H9 (cell line): ENCODE measurements at places on chromosomes 3 and 15.

DNA sequence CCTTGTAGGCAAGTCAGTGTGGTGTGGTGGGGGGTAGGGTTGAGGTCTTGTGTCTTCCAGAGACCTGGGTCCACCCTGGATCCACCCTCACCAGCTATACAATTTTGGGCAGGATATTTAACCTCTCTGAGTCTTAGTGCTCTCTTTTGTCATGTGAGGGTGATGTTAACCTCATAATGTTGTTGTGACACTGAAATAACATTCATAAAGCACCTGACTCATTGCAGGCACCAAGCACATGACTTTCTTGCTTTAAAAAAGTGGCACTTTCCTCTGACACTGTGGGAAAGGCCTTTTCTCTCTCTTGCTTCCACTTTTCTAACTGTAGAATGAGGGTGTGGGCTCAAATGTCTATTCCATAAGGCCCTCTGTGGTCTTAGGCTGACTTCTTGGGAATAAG is 75.5 kb downstream of the SCN10A start:
- H3K4me1 ChIP-seq = no peaks in the 10 kb centered on the region
- no peak overlapping the region for H3K4me3 ChIP-seq
- no peaks in the 10 kb centered on the region for H3K27me3 ChIP-seq
- no peaks in the 10 kb centered on the region for H3K36me3 ChIP-seq
- H3K27ac ChIP-seq = no peak overlapping the region
- no peak for DNase-seq

- H3K27ac ChIP-seq = no peak overlapping the region
- H3K4me3 ChIP-seq = no peak overlapping the region
- peaks cover 2% of the 10 kb centered on the region; the same call in 1 of the 2 replicates for H3K4me1 ChIP-seq
- no peak for DNase-seq
Measured at GRCh38 chr15:67632261-67632660, 89.8 kb downstream of the MAP2K5 start.

DNA sequence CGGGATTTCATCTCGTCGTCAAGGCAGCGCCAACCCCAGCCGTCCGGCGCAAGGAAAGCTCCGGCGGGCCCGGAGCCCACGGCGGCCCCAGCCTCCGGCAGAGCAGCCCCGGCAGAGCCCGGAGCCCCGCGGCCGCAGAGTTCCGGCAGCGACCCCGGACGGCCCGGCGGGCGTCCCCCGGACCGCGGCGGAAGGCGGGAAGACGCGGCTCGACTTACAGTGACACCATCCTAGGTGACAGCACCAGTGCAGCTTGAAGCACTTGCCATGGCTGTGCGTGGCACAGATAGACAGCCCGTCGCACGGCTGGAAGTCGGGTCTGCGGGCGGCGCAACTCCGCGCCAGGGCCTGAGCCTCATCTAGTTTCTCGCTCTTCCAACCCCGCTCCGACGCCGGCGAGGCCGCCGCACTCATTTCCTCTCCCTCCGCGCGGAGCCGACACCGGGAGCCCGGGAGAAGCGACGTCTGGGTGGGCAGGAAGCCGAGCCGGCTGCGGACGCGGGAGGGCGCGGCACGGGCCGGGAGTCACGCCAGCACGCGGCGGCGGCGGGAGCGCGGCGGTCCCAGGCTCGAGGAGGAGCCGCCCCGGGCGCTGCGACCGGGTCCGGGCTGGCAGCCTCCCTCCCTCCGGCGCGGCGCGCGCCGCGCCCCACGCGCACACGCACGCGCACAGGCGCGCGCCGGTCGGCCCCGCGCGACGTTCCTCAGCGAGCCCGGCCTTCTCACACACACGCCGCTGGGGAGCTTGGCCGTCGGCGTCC is at the start of gene C3orf70:
C3orf70 (minus strand) TSS at position 651 of the 761 bp plus-strand sequence; CDS start at position 414, 237 bp downstream.
- H3K4me1 ChIP-seq = peaks cover 4% of the 10 kb centered on the region; the same call in 1 of the 2 replicates
- H3K36me3 ChIP-seq = no peaks in the 10 kb centered on the region
- peaks cover 7% of the 10 kb centered on the region; the same call in 1 of the 2 replicates for H3K27me3 ChIP-seq
- no peak within 1 kb of the TSS for H3K27ac ChIP-seq
- peak within 1 kb of the TSS; percentile 71 for H3K4me3 ChIP-seq

DNA sequence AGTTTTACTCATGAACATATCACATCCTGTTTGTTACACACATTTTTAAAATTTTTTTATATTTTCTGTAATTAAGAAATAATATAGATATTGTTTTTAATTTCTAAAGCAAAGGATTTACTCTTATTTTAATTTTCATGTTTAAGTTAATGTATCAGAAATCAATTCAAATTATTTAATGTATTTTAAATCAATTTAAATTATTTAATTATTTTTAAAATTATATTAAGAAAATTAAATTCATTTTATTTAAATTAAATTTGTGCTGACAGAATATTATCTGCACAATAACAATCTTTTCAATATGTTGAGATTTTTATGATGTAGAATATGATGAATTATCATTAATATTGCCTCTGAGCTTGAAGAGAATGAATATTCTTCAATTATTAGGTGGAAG is 681.2 kb upstream of the ALCAM start:
- H3K36me3 ChIP-seq = peaks cover 3% of the 10 kb centered on the region; the same call in 1 of the 2 replicates
- H3K4me3 ChIP-seq = no peak overlapping the region
- DNase-seq = no peak
- H3K4me1 ChIP-seq = no peaks in the 10 kb centered on the region

- H3K27ac ChIP-seq = no peak overlapping the region
- no peaks in the 10 kb centered on the region for H3K27me3 ChIP-seq
- no peaks in the 10 kb centered on the region for H3K36me3 ChIP-seq
- no peak for DNase-seq
- no peak overlapping the region for H3K4me3 ChIP-seq
Measured at GRCh38 chr3:136672457-136672856, 79.7 kb downstream of the STAG1 start.

- H3K4me3 ChIP-seq = no peak overlapping the region
- no peaks in the 10 kb centered on the region for H3K27me3 ChIP-seq
- H3K4me1 ChIP-seq = no peaks in the 10 kb centered on the region
Measured at GRCh38 chr15:50365971-50366370, 11.0 kb upstream of the GABPB1 start.

DNA sequence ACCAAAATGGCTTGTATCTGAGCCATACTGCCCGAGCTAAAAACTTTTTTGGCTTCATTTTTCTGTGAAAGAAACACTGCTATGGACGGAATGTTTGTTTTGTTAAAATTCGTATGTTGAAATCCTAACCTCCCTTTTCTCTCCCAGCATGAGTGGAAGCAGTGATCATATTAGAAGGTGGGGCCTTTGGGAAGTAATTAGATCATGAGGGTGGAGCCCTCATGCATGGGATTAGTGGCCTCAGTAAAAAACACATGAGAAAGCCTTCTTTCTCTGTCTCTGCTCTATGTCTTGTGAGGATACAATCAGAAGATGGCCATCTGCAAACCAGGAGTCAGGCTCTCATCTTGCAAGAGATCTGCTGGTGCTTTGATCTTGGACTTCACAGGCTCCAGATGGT is 7.4 kb upstream of the FNDC3B start:
- no peak overlapping the region for H3K27ac ChIP-seq
- H3K36me3 ChIP-seq = peaks cover 6% of the 10 kb centered on the region; the same call in 1 of the 2 replicates
- DNase-seq = no peak

DNA sequence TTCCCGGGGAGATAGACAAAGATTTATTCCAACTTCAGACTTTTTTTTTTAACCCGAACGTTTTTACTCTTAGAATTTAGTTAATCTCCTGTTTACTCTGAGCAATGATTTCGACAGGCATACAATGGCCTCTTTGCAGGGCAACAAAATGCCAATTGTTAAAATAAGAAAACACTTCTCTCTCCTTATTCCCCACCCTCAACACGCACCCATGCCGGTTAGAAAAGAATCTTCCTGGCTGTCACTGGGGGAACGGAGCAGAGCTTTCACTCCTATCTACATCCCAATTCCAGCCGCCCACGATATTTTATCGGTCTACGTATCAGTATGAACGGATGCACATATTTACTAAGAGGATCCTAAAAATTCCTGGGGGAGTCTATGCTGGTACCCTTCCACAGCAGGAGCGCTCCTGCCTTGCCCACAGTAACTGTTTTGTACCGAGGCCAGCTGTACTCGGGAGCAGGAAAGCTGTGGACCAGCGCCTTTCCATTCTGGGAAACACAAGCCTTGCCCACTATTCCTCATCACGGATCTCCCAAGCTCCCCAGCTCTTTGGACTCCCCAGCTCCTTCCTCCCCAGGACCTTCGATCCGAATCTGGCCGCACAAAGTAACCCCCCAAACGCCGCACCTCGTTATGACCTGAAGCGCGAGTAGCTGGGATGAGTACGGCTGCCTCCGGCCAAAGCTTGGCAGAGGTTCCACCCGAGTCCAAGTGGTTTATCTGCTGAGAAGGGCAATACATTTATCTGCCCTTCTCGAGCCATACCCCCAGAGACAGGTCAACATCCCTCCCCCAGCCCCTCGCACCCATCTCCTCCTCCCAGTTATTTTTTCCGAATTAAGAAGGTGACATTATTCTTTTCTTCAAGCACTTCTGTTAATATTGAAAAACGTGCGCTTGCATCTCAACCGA is 2.2 kb upstream of the FOXB1 start:
- peaks cover 43% of the 10 kb centered on the region for H3K27me3 ChIP-seq
- no peaks in the 10 kb centered on the region for H3K36me3 ChIP-seq
- DNase-seq = no peak

DNA sequence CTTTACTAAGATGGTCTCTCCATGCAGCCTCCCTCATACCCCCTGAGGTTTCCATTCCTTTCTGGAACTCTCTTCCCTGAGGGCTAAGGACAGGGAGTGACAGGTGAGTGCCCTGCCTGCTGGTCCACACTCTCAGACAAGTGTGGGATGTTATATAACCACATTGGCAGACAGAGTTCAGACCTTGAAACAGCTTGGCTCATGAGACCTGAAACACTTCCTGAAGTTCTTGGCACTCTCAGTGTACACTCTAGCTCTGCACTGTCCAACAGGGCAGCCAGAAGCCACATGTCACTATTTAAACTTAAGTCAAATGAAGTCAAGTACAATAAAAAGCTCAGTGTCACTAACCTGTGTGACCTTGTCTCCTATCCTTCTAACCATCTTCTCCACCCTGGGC is 188.5 kb downstream of the ZNF621 start:
- no peak overlapping the region for H3K27ac ChIP-seq
- no peak for DNase-seq
- no peak overlapping the region for H3K4me3 ChIP-seq
- H3K27me3 ChIP-seq = no peaks in the 10 kb centered on the region

- DNase-seq = peak; percentile 61
- H3K4me1 ChIP-seq = 0 out of 2 replicates have a peak, but pooled peaks cover 2% of the 10 kb centered on the region
- H3K27me3 ChIP-seq = no peaks in the 10 kb centered on the region
- H3K27ac ChIP-seq = no peak within 1 kb of the TSS
- peak within 1 kb of the TSS; percentile 75 for H3K4me3 ChIP-seq
- peaks cover 5% of the 10 kb centered on the region; the same call in 1 of the 2 replicates for H3K36me3 ChIP-seq
Measured at GRCh38 chr3:51670823-51671733, at the start of gene TEX264. TEX264 (plus strand) TSS chr3:51671252; CDS start chr3:51674305, 3,053 bp downstream.

GRCh38 chr15:68421798-68422402 is 10.1 kb downstream of the ITGA11 start:
- H3K27me3 ChIP-seq = no peaks in the 10 kb centered on the region
- H3K4me1 ChIP-seq = peaks cover 5% of the 10 kb centered on the region; the same call in 1 of the 2 replicates
- H3K4me3 ChIP-seq = no peak overlapping the region
- no peaks in the 10 kb centered on the region for H3K36me3 ChIP-seq
- no peak overlapping the region for H3K27ac ChIP-seq
- peak; percentile 26 for DNase-seq

DNA sequence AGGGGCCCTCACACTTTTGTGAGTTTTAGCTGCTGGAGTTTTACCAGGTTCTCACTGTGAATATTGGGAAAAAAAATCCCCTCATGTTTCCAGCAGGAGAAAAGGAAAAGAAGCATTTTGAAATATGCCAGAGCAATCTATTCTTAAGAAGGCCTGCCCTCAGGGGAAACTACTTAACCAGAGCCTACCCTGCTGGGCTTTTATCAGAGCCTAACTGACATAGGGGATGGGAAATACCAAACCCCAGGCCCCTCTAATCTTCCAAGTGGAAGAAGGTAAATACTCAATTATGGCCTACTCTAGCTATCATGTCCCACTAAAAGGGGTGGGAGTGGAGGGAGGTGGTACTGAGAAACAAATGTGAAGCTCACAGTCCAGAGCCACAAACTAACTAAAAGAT is 68.7 kb upstream of the NMNAT3 start:
- no peak for DNase-seq
- H3K27me3 ChIP-seq = 0 out of 2 replicates have a peak, but pooled peaks cover 3% of the 10 kb centered on the region
- H3K36me3 ChIP-seq = no peaks in the 10 kb centered on the region
- no peaks in the 10 kb centered on the region for H3K4me1 ChIP-seq

- DNase-seq = no peak
- no peaks in the 10 kb centered on the region for H3K27me3 ChIP-seq
- H3K4me1 ChIP-seq = no peaks in the 10 kb centered on the region
- H3K4me3 ChIP-seq = no peak overlapping the region
Measured at GRCh38 chr3:14796403-14797077, 22.2 kb upstream of the FGD5 start.

DNA sequence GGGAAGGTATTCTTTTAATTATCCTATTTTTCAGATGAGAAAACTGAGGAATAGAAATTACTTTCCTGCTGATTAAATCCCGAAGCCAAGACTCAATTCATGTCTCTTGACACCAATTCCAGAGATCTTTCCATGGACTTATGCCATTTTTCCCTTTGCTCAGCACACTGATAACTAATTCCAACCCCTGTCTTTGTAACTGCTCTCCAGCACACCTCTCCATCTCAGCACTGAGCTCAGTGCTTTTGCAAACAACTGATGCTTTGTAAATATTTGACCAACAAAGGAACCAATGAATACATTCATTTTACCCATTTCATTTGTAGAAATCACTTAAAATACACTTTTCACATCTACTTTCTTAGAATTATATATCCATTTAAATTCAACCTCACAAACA is 249.1 kb downstream of the IL5RA start:
- no peak overlapping the region for H3K4me3 ChIP-seq
- no peaks in the 10 kb centered on the region for H3K4me1 ChIP-seq
- H3K27ac ChIP-seq = no peak overlapping the region
- DNase-seq = no peak

DNA sequence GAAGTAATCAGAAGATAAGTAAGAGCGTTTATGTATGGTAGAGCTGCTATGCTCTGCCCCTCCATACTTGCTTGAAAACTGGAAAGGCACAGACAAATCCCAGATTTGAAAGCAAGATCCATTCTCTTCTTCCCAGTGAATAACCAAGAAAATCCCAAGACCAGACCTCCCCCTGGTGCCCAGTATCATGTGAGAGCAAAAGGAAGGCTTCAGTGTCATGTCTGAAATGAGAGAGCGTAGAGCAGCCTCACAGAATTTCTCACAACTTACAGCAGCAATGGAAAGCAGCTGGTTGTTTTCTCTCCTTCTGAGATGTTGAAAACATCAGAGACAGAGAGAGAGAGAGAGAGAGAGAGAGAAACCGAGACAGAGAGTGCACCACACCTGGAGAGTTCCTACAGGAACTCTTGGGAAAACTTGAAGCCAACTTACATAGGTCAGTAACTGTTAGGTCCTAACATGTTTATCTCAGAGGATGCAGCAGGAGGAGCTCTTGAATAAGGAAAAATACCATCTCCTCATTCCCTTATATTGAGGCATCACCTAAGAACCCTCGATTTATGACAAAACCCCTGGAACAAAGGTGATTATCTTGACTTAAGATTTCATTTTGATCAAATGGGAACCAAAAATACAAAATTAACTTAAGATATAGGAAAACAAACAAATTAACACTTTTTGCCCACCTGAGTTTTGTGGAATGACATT is 273.3 kb downstream of the NSUN3 start:
- no peak overlapping the region for H3K27ac ChIP-seq
- H3K4me3 ChIP-seq = no peak overlapping the region
- DNase-seq = peak; percentile 31

GRCh38 chr3:154690413-154690812 is 260.4 kb upstream of the GPR149 start:
- H3K4me3 ChIP-seq = no peak overlapping the region
- no peak overlapping the region for H3K27ac ChIP-seq
- no peaks in the 10 kb centered on the region for H3K36me3 ChIP-seq
- no peaks in the 10 kb centered on the region for H3K4me1 ChIP-seq

GRCh38 chr3:82607391-82607790 is 845.9 kb upstream of the GBE1 start:
- no peak for DNase-seq
- H3K27ac ChIP-seq = no peak overlapping the region
- H3K4me1 ChIP-seq = no peaks in the 10 kb centered on the region
- no peak overlapping the region for H3K4me3 ChIP-seq
- H3K36me3 ChIP-seq = no peaks in the 10 kb centered on the region; the same call in 1 of the 3 replicates
- H3K27me3 ChIP-seq = no peaks in the 10 kb centered on the region
